CD4-positive, alpha-beta T cell treated with Interleukin-6 for 4 hours (primary cell): ENCODE measurements at places on chromosomes 1 and 21.

DNA sequence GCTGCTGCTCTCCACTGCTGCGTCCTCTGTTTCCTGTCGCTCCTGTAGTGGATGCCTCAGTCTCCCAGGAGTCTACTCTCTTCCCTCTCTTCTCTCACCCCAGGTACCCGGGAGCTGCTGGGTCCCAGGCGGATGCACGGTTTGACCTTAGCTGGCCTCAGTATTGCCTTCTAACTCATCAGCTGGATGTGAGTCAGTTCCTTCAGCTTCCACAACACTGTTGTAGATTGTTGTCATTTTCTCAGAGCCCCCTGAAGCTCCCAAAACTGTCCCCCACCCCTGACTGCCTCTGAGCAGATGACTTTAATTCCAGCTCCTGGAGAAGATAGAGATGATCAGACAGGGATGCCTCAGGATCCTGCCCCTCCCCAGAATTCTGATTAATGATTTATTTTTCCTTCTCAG lies 7.2 kb downstream of the CNIH3 start:
- DNase-seq: no peak

DNA sequence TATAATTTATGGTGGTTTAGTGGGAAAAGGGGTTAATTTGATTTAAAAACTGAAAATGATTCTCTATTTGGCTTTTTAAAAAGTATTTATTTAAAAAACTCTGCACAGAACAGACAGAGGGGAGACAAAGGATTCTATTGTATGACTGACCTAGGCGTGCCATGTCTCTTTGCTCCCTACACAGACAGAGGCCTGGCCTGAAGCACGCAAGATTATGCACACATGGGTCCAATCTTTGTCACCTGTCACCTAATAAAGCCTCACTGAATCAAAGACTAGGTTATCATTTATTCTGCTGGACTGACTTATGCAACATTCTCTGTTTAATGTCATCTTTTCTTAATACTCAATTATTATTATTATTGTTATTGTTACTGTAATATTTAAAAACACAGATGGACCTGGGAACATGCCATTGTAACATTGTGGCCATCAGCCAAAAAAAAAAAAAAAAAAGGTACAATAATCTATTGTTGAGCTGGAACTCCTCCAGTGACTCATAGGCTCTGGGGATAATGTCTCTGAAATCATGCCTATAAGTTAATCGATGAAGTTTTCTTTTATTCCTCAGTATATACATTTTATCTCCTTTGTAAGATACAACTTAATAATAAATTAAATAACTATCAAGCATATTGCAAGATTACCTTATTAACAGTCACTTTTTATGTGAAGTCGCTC lies 112.1 kb downstream of the RUNX1 start:
- DNase-seq: no peak

DNA sequence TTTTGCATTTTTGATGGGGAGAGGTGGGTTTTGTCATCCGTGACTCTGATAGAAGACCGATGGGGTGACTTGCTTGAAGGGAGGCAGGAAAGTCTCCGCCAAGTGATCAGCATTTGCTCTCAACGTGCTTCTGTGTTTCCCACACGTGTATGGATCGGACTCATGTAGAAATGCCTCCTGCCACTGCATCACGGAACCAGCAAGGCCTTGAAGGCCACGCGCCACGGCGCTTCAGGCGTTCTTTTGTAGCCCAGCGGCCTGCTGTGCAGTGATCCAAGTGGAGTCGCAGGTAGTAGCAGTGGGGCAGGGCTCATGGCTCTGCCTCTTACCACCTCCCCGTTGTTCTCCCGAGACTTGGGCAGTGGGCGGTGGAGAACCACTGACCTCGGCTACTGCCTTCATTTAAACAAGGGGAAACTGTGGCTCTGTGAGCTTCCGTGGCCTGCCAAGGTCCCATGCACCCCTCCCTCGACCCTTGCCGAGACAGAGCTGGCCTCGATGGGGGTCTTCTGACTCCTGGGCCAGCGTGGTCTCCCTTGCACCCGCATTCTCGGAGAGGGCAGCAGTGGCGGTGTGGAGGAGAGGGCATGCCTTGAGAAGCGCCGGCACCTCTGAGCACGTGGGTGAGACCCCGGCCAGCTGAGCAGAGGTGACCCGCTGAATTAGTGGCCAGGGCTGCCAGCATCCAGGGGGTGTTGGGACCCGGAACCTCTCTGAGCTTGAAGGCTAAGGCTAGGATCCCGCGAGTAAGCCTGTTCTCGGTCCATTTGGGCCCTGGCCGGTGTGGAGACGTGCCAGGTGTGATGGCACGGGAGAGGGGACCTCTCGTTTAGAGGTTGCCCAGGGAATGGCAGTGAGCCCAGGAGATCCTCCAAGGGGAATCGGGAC lies 46.1 kb upstream of the ABCG1 start:
- no peak for DNase-seq

GRCh38 chr1:81607924-81608323 lies 192.8 kb upstream of the ADGRL2 start:
- DNase-seq: no peak

GRCh38 chr1:230266456-230266855 lies 159.7 kb downstream of the PGBD5 start:
- no peak for DNase-seq

GRCh38 chr1:36851595-36851994 lies 182.7 kb downstream of the GRIK3 start:
- no peak for DNase-seq

DNA sequence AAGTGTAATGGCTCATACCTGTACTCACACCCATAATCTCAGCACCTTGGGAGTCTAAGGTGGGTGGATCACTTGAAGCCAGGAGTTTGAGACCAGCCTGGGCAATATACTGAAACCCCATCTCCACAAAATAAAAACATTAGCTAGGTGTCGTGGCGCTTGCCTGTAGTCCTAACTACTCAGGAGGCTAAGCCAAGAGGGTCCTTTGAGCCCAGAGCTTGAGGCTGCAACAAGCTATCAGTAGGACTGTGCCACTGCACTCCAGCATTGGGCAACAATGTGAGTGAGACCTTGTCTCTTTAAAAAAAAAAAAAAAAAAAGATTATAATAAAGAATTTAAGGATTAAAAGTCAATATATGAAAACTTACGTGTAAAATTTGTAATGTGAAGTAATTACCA lies 11.7 kb downstream of the BPNT1 start:
- no peak for DNase-seq

- no peak for DNase-seq
Measured at GRCh38 chr21:35882791-35883240, 177.5 kb downstream of the SETD4 start.

- DNase-seq: no peak
Measured at GRCh38 chr1:244896550-244896949, 32.2 kb upstream of the HNRNPU start.

DNA sequence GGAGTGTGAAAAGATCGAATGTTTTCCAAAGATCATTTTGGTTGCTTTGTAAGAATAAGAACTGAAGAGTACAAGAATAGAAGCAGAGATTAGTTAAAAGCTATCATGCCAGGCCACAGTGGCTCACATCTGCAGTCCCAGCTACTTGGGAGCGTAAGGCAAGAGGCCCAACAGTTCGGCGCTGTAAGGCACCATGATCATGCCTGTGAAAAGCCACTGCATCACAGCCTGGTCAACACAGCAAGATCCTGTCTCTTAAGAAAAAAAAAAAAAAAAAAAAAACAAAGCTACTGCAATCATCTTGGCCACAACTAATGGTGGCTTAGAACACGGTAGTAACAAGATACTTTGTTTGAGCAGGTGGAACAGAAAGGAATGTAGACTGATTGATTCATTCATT lies 116.2 kb downstream of the EIF4G3 start:
- DNase-seq: no peak

GRCh38 chr1:17643861-17644703 lies 104.6 kb downstream of the ARHGEF10L start:
- no peak for DNase-seq

DNA sequence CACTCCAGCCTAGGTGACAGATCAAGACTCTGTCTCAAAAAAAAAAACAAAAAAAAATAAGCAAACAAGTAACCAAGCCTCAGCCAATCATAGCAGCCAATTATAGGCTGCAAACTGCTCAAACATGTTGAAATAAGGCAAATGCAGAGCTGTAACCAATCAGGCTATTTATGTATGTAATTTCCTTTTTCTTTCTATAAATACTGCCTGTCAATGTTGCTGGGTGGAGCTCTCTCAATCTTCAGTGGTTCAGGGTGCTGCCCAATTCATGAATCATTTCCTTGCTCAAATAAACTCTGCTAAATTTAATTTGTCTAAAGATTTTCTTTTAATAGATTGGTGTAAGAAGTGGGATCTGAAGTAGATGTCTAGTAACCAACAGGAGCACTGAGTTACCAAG lies 11.6 kb upstream of the CD1D start:
- no peak for DNase-seq

GRCh38 chr1:29180497-29181412 lies 945 bp downstream of the SRSF4 start:
- DNase-seq: peak; percentile 22

GRCh38 chr1:54714881-54715492 lies 674 bp upstream of the TTC4 start:
- DNase-seq: no peak

- DNase-seq: peak; percentile 64
Measured at GRCh38 chr1:167121375-167122120, 27.7 kb downstream of the STYXL2 start.
